Stimulated activated CD8-positive, alpha-beta memory T cell treated with anti-CD3 and anti-CD28 coated beads, Interleukin-15, amount 100 ng/mL, for 24 hours (primary cell): ENCODE measurements at places on chromosomes 11 and 22.

DNA sequence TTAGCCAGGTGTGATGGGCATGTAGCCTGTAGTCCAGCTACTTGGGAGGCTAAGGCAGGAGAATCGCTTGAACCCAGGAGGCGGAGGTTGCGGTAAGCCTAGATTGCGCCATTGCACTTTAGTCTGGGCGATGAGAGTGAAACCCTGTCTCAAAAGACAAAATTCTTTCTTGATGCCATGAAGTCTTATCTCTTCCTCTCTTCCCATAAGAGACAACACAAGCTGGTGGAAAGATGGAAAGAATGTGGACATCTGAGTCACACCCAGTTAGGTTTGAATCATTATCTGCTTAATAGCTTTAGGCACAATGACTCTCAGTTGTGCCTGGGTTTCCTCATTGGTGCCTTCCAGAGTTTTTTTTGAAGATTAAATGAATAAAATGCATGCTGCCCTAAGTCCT lies 35.3 kb downstream of the KREMEN1 start:
- DNase-seq: no peak

DNA sequence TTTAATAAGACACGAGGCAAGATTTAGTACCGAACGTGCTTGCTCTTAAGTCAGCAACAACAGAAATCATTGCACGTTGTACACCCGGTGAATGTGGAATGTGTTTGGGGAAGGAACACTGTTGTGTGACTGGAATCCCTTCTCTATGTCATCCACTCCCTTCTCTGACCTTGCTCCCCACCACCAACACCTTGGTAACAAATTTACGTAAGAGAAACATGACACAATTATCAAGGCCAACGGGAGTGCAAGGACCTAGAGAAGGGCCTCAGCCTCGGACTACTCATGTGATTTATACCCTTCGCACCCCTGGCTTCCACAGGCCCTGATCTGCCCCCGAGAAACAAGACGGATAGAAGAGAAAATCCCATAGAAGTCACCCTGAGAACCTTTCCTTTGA lies 236.2 kb downstream of the LARGE1 start:
- no peak for DNase-seq

DNA sequence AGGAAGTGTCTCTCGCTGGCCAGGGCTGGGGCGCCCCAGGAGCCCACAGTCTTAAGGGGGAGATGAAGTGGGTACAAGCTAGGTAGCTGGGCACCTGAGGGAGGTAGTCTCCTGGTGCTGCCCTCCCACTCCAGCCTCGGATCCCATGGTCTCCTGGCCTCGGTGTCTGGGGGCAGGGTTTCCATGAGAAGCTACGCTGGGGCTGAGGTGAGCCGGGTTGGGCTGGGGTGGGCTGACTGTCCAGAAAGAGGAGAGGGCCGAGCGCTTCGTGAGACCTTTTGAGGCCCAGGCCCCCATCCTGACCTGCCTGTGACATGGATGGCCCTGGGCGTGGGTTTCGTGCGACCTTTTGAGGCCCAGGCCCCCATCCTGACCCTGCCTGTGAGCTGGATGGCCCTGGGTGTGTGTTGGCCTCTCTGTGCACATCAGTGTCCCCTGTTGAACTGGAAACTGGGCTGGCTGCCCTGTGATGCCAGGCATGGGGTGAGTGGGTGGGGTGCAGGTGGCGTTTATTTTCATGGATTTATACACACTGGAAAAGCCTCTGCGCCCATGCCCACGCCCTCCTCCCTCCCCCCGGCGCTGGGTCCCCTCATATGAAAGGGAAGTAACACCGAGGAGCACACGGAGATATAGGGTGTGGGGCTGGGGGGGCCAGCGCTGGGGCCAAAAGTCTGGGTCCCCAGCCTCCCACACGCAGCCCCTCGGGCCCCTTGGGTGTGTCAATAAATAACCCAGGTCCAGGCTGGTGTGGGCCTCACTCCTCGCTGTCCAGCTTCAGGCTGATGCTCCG lies 8.6 kb downstream of the AIP start:
- no peak for DNase-seq

DNA sequence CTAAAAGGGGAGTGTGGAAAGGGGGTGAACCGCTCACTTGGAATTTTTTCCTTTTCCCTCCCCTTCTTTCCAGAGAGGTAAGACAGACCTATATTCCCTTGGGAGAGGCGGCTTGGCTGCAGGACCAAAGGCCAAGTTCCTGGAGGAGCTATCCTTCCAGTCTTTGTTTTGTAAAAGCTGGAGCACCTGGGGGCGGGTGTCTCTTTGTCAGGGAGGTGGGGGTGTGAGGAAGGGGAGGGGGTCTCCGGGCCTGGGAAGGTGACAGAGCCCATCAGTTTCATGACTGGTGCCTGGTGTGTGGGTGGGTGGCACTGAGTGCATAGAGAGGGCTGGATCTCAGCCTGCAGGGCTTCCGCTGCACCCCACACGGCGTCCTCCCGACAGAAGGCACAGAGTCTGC lies 18.5 kb downstream of the PTPN5 start:
- DNase-seq: no peak

GRCh38 chr11:46296528-46297448 lies 19.3 kb downstream of the CREB3L1 start:
- DNase-seq: no peak

- no peak for DNase-seq
Observed at GRCh38 chr22:23270212-23270733, 90.0 kb downstream of the BCR start.

DNA sequence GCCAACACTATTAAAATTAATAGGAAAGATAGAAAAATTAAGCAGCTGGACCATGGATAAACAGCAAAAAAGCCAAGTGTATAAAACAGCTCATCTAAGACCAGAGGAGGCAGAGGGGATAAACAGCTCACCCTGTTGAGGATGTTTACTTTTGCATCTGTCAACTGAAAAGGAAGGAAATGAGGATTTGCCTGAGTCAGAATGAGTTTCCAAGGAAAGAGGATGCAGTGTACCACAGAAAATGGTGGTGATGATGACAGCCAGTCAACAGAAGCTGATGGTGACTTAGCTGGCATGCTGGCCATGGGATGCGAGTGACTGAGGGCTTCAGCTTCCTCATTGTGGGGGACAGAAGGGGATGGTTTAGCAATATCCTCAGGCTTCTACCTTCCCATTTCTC lies 183.5 kb downstream of the KIRREL3 start:
- DNase-seq: no peak

DNA sequence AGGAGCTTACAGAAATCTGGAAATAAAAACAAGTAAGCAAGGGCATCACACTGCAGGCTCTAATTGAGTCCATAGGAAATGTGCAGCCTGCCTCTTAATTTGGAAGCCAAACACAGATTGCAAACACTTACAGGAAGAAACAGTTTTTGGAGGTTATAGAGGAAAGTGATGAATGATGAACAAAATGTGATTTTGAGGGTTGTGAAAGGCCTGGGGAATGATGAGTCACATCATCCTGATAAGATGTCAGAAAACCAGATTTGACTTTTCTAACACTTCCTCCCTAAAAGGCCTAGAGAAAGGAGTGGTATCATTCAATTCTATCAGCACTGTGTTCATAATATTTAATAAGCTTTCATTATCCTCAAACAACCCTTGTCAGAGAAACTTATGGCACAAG lies 96.6 kb upstream of the POU2AF2 start:
- DNase-seq: no peak
